ENCODE measurements at places on chromosomes 6 and 20. TPM values are rescaled to one million over a fixed set of nuclear protein-coding genes. Genes with fewer than 3 reads are reported as not detected.

MYCT1 gene
- total RNA-seq: 16.4 TPM

F13A1 gene
- 45.6 TPM for total RNA-seq

JPH2 gene
- 9.3 TPM for total RNA-seq

CDK5RAP1 gene
- total RNA-seq: 29.4 TPM

MCCD1 gene
- total RNA-seq: not detected

PYGB gene
- 121 TPM for total RNA-seq

SLC44A4 gene
- 35.4 TPM for total RNA-seq

CYP39A1 gene
- total RNA-seq: 12.3 TPM

MSH5 gene
- total RNA-seq: 13.4 TPM

WFDC2 gene
- 106 TPM for total RNA-seq

GNMT gene
- total RNA-seq: 1.8 TPM

GGTLC1 gene
- total RNA-seq: not detected

CLVS2 gene
- not detected for total RNA-seq

SPATA25 gene
- total RNA-seq: 3.4 TPM

- H3K27me3 ChIP-seq: no peaks in the 10 kb centered on the region
- H3K4me1 ChIP-seq: no peaks in the 10 kb centered on the region
- DNase-seq: no peak
- no peaks in the 10 kb centered on the region for H3K36me3 ChIP-seq
- peak overlapping the region; percentile 96 for H3K4me3 ChIP-seq
Observed at GRCh38 chr6:70668499-70668812, 773 bp downstream of the SMAP1 start.

DNA sequence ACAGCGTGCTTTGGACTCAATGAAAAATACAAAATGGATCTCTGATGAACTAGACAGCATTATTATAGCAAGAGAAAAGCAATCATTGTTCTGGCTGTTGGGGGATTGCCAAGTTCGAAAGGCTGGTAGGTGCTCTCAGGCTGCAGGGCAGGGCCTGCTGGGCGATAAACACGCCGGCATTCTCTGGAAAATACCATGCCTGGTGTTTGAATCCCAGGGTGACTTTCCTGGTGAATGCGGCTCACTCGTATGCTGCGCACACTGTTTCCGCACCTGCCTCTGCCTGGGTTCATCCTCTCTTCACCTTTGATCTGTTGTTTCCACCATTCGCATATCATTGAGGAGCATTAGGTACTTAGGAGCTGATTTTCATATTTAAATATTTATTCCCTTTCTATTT, 37.4 kb downstream of the GCNT2 start:
- peak overlapping the region; percentile 42 for H3K4me3 ChIP-seq
- H3K36me3 ChIP-seq: no peaks in the 10 kb centered on the region
- peak; percentile 24 for DNase-seq
- peak overlapping the region; percentile 37 for H3K27ac ChIP-seq
- no peaks in the 10 kb centered on the region for H3K27me3 ChIP-seq
- peaks cover 3% of the 10 kb centered on the region for H3K4me1 ChIP-seq

- H3K27ac ChIP-seq: no peak overlapping the region
- no peaks in the 10 kb centered on the region for H3K36me3 ChIP-seq
- no peaks in the 10 kb centered on the region for H3K27me3 ChIP-seq
- no peak for DNase-seq
- peak overlapping the region; percentile 40 for H3K4me3 ChIP-seq
Observed at GRCh38 chr6:158939255-158940159, 60.5 kb downstream of the RSPH3 start.

- no peak overlapping the region for H3K27ac ChIP-seq
- H3K4me1 ChIP-seq: no peaks in the 10 kb centered on the region
- H3K36me3 ChIP-seq: no peaks in the 10 kb centered on the region
- DNase-seq: no peak
Observed at GRCh38 chr6:54017877-54018276, 93.4 kb upstream of the MLIP start.

DNA sequence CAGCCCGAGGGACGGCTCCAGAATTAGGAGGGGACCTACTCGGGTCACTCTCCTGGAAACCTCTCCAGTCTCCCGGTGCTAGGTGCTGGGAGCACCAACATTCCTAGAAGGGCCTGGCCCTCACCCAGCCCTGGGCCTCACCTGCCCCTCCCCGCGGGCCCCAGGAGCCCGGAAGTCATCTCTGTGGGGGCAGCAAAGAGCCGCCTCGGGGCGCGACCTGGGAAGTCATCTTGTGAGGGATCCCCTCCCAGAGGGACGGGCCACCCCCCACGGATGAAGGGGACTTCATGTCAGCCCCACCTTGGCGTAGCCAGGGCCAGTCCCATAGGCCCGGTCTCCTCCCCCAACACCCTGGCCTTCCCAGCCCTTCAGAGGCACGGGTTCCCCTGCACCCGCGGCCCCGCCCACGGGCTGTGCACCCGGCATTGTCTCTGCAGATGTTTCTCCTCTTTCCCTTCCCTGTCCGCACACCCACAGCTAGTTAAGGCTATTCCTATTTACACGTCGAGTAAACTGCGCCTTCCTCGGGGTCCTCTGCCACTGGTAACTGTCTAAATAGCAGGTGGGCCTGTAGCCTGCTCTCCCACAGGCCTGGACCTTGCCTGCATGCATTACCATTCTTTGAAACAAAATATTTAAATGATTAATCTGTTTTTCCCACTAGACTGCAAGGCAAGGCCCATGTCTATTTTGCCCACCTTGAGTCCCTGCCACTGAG, 896 bp upstream of the RNASET2 start:
- H3K4me1 ChIP-seq: peaks cover 6% of the 10 kb centered on the region
- H3K4me3 ChIP-seq: peak overlapping the region; percentile 92
- no peak for DNase-seq
- no peaks in the 10 kb centered on the region for H3K27me3 ChIP-seq
- no peaks in the 10 kb centered on the region for H3K36me3 ChIP-seq

GRCh38 chr20:46158476-46158987, 40.4 kb downstream of the CD40 start:
- H3K36me3 ChIP-seq: no peaks in the 10 kb centered on the region
- no peaks in the 10 kb centered on the region for H3K27me3 ChIP-seq
- H3K4me3 ChIP-seq: no peak overlapping the region
- DNase-seq: no peak
- no peaks in the 10 kb centered on the region for H3K4me1 ChIP-seq

DNA sequence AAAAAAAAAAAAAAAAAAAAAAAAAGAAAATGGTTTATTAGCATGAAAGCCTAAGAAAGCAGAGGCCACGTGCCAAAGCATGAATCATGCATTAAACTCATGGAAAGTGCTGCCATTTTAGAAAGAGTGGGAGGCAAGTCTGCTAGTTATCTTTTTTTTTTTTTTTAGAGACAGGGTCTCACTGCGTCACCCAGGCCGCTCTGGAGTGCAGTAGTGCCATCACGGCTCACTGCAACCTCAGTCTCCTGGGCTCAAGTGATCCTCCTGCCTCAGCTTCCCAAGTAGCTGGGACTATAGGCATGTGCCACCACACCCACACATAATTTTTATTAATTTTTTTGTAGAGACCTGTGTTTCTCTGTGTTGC, 5.2 kb downstream of the VWA7 start:
- no peaks in the 10 kb centered on the region for H3K36me3 ChIP-seq
- H3K27ac ChIP-seq: no peak overlapping the region
- H3K4me1 ChIP-seq: peaks cover 4% of the 10 kb centered on the region
- no peaks in the 10 kb centered on the region for H3K27me3 ChIP-seq

DNA sequence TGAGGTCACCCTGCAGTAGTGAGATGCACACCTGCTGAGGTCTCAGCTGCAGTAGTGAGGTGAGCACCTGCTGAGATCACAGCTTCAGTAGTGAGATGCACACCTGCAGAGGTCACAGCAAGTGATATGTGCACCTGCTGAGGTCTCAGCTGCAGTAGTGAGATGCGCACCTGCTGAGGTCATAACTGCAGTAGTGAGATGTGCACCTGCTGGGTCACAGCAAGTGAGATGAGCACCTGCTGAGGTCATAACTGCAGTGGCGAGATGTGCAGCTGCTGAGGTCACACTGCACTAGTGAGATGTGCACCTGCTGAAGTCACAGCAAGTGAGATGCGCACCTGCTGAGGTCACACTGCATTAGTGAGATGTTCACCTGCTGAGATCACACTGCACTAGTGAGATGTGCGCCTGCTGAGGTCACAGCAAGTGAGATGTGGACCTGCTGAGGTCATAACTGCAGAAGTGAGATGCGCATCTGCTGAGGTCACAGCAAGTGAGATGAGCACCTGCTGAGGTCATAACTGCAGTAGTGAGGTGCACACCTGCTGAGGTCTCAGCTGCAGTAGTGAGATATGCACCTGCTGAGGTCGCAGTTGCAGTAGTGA, 20.8 kb downstream of the ZDHHC14 start:
- H3K27ac ChIP-seq: no peak overlapping the region
- H3K4me1 ChIP-seq: no peaks in the 10 kb centered on the region
- no peaks in the 10 kb centered on the region for H3K36me3 ChIP-seq
- no peak overlapping the region for H3K4me3 ChIP-seq

DNA sequence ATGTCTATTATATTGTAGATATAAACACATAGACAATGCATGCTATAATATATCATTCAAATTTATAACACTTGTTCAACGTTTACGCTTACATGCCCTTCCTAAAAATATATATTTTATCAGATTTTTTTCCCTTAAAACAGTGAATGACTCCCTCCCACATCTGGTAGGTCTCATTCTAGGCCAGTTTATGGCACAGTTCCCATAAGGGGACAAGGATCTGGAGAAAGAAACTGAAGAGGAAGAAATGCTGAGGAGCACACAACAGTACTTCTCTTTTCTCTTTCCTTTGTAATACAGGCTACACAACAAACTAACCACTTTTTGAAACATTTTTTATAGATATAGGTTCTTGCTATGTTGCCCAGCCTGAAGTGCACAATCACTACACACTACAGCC, 48.6 kb upstream of the RCAN2 start:
- no peaks in the 10 kb centered on the region for H3K4me1 ChIP-seq
- no peaks in the 10 kb centered on the region for H3K27me3 ChIP-seq
- no peaks in the 10 kb centered on the region for H3K36me3 ChIP-seq
- DNase-seq: no peak
- H3K4me3 ChIP-seq: no peak overlapping the region

GRCh38 chr20:31707994-31708735, 14.5 kb downstream of the BCL2L1 start:
- H3K27me3 ChIP-seq: no peaks in the 10 kb centered on the region
- peaks cover 25% of the 10 kb centered on the region for H3K4me1 ChIP-seq
- peak overlapping the region; percentile 100 for H3K27ac ChIP-seq
- no peak for DNase-seq
- no peaks in the 10 kb centered on the region for H3K36me3 ChIP-seq
- H3K4me3 ChIP-seq: no peak overlapping the region

DNA sequence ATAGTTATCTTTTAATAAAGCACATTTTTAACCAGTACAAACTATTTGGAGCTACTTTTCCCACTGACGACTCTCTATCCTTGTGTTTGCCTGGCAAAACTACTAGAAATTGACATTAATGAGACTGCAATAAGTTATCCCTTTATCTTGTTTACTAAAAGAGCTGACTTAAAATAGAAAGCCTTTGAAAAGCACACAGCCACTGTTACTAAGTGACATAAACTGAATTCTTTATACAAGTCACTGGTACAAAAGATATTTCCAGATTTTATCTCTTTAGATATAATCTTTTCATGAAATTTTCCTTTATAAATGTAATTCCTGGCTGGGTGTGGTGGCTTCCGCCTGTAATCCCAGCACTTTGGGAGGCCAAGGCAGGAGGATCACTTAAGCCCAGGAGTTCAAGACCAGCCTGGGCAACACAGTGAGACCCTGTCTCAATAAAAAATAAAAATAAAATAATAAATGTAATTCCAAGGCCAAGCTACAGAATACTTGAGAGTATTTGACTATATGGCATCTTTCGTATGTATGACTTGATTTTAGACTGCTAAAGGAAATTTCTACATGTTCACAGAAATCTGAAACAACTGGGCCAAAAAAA, 9.5 kb downstream of the MBOAT1 start:
- H3K27ac ChIP-seq: peak overlapping the region; percentile 77
- H3K36me3 ChIP-seq: no peaks in the 10 kb centered on the region
- H3K4me3 ChIP-seq: no peak overlapping the region
- DNase-seq: no peak
- no peaks in the 10 kb centered on the region for H3K4me1 ChIP-seq

DNA sequence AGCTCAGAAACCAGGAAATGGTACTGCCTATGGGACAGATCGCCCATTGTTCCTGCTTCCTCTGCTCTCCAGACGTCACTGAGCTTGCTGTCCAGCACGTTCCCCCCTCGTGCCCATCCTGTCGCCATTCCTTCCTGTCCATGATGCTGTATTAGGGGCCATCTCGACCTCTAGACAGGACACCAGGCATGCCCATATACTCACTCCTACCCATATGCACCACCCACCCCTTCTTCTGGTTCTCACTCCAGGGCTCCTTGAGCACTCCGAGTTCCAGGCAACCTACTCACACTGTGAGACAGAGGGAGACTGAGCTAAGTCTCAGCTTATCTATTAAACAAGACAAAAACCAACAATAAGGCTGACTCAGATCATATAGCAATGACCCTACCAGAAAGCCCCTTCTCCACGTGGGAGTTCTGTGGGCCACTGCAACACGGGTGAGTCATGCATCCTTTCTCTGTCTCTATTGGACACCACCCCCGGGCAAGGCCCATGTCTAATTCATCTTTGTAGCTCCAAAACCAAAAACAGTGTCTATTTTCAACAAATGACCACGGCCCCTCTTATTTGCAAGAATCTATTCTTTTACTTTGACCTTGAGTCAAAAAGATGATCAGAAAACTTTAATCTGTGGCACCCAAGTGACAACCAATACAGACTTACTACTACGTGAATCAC, 65.7 kb downstream of the PSMG4 start:
- peak overlapping the region; percentile 29 for H3K27ac ChIP-seq
- H3K4me1 ChIP-seq: no peaks in the 10 kb centered on the region
- H3K4me3 ChIP-seq: no peak overlapping the region

- H3K4me1 ChIP-seq: peaks cover 9% of the 10 kb centered on the region
- no peaks in the 10 kb centered on the region for H3K36me3 ChIP-seq
- no peaks in the 10 kb centered on the region for H3K27me3 ChIP-seq
- H3K4me3 ChIP-seq: no peak overlapping the region
Observed at GRCh38 chr20:44896583-44896982, 11.1 kb downstream of the YWHAB start.

DNA sequence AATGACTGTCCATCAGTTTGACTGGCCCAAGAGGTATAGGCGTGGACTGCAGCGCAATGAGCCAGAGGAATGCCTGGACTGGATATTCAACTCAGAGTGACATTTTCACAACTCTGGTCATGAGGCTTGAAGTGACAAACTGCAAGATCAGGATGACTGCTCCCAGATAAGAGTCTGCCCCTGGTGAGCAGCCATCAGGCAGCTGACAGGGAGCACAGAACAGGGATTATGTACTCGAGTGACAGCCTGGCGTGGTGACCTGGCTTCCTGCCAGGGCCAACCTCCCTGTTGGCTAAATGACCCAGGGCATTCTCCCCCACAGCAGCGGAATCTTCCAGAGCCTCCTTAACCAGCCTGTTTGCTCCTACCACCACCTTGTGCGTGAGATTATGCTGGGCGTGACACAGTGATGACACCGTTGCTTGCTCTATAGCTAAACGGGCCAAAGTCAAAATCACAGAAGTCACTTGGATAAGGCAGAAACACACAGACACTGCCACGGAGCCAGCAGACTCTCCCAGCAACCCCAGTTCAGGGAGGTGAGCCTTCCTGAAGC, 209.1 kb upstream of the JARID2 start:
- no peaks in the 10 kb centered on the region for H3K36me3 ChIP-seq
- no peaks in the 10 kb centered on the region for H3K4me1 ChIP-seq
- no peak overlapping the region for H3K4me3 ChIP-seq
- DNase-seq: no peak
- H3K27ac ChIP-seq: no peak overlapping the region
